Type B pancreatic cell (in vitro differentiated cells): ENCODE measurements at places on chromosomes 1 and 21. TPM values are rescaled to one million over a fixed set of nuclear protein-coding genes. Genes with fewer than 3 reads are reported as not detected.
A peak's percentile ranks its signal among the peaks of the same experiment; 100 is the strongest.

DNA sequence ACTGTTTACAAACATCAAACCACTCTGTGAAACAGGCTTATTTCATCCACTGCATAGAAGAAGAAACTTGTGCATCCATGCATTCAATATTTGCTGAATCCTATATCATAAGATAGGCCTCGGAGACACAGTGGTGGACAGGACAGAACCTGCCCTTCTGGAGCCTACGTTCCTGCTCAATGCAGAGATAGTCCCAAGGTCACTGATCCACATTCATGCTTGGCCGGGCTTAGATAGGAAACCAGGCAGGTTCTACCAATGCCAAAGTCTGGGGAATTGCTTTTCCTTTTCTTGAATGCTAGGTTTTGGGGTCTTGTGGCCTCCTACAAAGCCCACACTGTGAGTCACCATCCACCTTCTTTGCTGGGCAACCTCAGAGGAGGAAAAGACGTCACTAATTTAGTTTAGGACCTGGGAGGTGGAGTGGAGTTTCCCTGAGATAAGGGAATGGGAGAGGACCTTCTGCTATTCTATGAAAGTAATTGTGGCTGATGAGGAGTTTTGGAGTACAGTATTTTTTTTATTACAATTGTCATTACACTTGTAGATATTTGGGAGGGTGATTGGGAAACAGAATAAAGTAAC, 99.7 kb upstream of the CD34 start:
- DNase-seq, result no peak
- H3K4me1 ChIP-seq, result peaks cover 7% of the 10 kb centered on the region
- H3K4me3 ChIP-seq, result no peak overlapping the region

DNA sequence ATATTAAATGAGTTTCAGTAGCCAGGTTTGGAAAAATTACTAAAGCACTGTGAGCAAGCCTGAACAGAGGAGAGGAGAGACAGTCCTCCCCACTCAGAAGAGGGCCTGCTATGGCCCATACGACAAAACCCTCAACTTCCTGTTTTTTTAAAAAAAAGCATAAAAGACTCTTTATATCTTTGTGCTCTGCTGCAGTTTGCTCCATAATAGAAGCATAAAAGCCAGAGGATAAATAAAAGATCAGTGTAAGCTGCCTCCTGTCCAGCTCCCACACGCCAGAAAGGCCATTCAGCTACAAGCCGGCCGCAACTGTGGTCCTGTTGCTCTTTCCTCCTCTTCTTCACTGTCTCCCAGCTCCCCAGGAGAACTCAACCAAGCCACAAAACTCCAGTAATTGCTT, 37.8 kb downstream of the NID1 start:
- H3K27ac ChIP-seq, result no peak overlapping the region
- no peaks in the 10 kb centered on the region for H3K27me3 ChIP-seq
- H3K4me1 ChIP-seq, result no peaks in the 10 kb centered on the region
- no peak overlapping the region for H3K4me3 ChIP-seq
- no peak for DNase-seq

DNA sequence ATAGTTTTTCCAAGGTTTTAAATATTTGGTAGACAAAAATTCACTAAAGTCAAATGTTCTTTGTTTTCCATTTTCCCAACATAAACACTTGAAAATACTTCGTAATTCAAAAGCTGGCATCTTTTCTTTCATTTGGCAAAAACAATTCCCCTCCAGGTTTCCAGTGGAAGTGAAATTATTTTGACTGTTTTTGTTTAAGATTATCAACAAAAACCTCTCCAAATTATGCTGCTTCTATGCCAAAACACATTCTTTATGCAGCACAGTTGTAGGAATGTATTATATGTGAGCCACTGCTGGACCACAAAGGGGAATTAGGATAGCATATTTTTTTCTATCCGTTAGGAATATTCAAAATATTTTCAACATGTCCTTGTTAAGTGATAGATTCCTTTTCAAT, 44.1 kb downstream of the SLC5A9 start:
- H3K27me3 ChIP-seq, result no peaks in the 10 kb centered on the region
- no peak for DNase-seq
- H3K4me3 ChIP-seq, result no peak overlapping the region

GRCh38 chr1:2135441-2135841, 59.1 kb downstream of the FAAP20 start:
- no peaks in the 10 kb centered on the region for H3K27me3 ChIP-seq
- H3K36me3 ChIP-seq, result peaks cover 6% of the 10 kb centered on the region
- H3K4me1 ChIP-seq, result peaks cover 45% of the 10 kb centered on the region
- H3K4me3 ChIP-seq, result peak overlapping the region; percentile 77
- H3K27ac ChIP-seq, result peak overlapping the region; percentile 99

GRCh38 chr21:45471525-45472221, 66.7 kb downstream of the COL18A1 start:
- no peak for DNase-seq
- peak overlapping the region; percentile 91 for H3K27ac ChIP-seq
- H3K36me3 ChIP-seq, result peaks cover 13% of the 10 kb centered on the region
- peak overlapping the region; percentile 41 for H3K4me3 ChIP-seq
- H3K27me3 ChIP-seq, result no peaks in the 10 kb centered on the region
- peaks cover 21% of the 10 kb centered on the region for H3K4me1 ChIP-seq

DNA sequence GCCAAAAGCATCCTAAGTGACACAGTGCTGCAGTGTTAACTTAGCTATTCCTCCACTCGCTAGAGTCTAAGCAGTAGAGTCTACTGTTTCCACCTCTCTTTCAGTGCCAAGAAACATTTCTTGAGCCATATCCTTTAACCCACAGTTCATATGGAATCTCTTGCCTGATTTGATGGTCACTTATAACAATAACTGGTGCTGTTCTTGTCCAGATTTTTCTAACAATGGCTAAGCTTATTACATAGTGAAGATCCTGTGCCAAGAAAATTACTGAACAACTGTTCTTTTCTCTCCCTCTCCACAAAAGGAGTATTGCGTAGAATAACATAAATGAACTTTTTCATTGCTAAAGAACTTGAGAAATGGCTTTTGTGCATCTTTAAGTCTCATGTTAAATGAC, 121.3 kb downstream of the CDC7 start:
- H3K4me1 ChIP-seq, result peaks cover 15% of the 10 kb centered on the region
- no peak overlapping the region for H3K27ac ChIP-seq
- no peaks in the 10 kb centered on the region for H3K36me3 ChIP-seq
- H3K4me3 ChIP-seq, result no peak overlapping the region
- no peaks in the 10 kb centered on the region for H3K27me3 ChIP-seq
- DNase-seq, result no peak

- H3K27me3 ChIP-seq, result peaks cover 23% of the 10 kb centered on the region
- H3K36me3 ChIP-seq, result no peaks in the 10 kb centered on the region
- DNase-seq, result no peak
- H3K4me3 ChIP-seq, result no peak overlapping the region
- no peak overlapping the region for H3K27ac ChIP-seq
- H3K4me1 ChIP-seq, result no peaks in the 10 kb centered on the region
Measured at GRCh38 chr21:38129711-38130110, 127.1 kb upstream of the KCNJ15 start.

- no peak overlapping the region for H3K27ac ChIP-seq
- H3K36me3 ChIP-seq, result no peaks in the 10 kb centered on the region
- no peaks in the 10 kb centered on the region for H3K4me1 ChIP-seq
Measured at GRCh38 chr1:235532360-235532759, 28.1 kb upstream of the B3GALNT2 start.

- H3K27ac ChIP-seq, result no peak overlapping the region
- H3K4me3 ChIP-seq, result no peak overlapping the region
- no peak for DNase-seq
- H3K4me1 ChIP-seq, result no peaks in the 10 kb centered on the region
Measured at GRCh38 chr1:95625224-95625623, 391.2 kb downstream of the RWDD3 start.

DNA sequence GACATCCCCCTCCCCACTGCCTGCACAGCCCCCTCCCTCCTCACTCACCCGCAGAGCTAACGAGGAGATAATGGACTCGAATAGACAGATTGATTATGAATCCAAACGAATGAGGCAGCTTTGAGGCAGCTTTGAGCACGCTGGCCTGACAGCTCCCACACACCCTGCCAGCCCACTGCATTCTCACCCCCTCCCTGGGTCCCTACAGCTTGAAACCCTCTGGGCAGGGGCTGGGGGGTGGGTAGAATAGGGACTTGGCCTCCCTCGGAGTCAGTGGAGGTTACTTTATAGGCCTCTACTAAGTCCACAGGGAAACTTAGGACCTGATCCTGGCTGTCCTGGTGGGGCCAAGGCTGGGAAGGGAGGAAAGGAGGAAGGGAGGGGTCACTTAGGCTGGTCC, 1.9 kb downstream of the NTRK1 start:
- no peaks in the 10 kb centered on the region for H3K36me3 ChIP-seq
- peaks cover 73% of the 10 kb centered on the region for H3K27me3 ChIP-seq
- H3K4me3 ChIP-seq, result no peak overlapping the region
- H3K27ac ChIP-seq, result no peak overlapping the region
- peaks cover 48% of the 10 kb centered on the region for H3K4me1 ChIP-seq
- DNase-seq, result no peak

DNA sequence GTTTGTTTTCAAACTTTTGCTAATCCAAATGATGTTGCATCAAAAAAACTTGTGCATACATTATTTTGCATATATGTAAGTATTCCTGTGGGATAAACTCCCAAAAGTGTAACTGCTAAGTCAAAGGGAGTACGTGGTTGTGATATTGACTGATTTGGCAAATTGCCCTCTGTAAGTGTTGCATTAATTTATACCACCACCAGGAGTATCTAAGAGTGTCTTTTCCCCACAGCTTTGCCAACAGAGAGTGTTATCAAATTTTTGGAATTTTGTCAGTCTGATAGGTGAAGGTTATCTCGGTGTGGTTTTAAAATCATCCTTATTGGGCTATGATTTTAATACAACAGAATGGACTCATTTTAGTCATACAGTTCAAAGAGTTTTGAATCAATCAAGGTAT, 30.1 kb upstream of the PARP1 start:
- no peak overlapping the region for H3K4me3 ChIP-seq
- DNase-seq, result no peak
- H3K36me3 ChIP-seq, result no peaks in the 10 kb centered on the region
- peaks cover 15% of the 10 kb centered on the region for H3K27me3 ChIP-seq

DNA sequence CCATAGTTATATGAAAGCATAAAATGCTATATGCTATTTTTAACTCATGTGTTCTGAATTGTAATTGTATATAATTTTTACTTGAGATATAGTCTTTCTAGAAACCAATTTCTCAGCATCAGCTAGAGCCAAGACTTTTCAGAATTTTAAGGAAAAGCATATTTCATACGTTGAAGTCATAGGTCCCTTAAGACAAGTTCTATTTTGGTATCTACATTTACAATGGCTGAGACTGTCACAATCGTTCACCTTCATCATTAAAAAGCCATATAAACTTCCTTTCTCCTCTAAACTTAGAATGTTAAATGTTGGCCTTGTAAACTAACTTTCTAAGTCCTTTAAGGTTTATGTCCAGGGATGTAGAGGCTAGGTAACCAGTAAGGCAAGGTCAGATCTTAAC, 104.1 kb downstream of the LRRC40 start:
- H3K4me1 ChIP-seq, result no peaks in the 10 kb centered on the region
- no peak overlapping the region for H3K4me3 ChIP-seq
- no peak for DNase-seq
- H3K27ac ChIP-seq, result no peak overlapping the region
- H3K36me3 ChIP-seq, result no peaks in the 10 kb centered on the region

DNA sequence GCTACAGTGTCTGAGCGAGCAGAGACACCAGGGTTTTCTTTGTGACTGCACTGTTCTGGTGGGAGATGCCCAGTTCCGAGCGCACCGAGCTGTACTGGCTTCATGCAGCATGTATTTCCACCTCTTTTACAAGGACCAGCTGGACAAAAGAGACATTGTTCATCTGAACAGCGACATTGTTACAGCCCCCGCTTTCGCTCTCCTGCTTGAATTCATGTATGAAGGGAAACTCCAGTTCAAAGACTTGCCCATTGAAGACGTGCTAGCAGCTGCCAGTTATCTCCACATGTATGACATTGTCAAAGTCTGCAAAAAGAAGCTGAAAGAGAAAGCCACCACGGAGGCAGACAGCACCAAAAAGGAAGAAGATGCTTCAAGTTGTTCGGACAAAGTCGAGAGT, 2.7 kb downstream of the ZBTB18 start:
- no peak overlapping the region for H3K4me3 ChIP-seq
- no peaks in the 10 kb centered on the region for H3K36me3 ChIP-seq
- peaks cover 16% of the 10 kb centered on the region for H3K4me1 ChIP-seq
- DNase-seq, result no peak

DNA sequence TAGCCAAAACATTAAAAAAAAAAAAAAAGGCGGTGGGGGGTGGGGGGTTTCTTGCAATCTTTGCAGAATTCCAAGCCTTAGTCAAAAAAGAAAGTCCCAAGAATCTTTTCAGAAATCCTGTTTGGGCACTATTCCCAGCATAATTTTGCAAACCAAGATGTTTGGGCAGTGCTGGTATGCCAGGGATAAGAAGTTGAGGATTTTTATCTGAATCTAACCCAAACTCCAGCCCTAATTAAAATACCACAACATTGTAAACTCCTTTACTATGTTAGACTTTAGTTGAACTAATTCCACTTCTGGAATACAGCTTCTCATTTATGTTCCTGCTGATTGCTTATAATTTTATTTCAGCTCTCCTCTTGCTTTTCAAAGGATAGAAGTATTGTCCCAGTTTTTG, 504.1 kb upstream of the ADGRL2 start:
- no peaks in the 10 kb centered on the region for H3K36me3 ChIP-seq
- no peak overlapping the region for H3K27ac ChIP-seq
- no peak overlapping the region for H3K4me3 ChIP-seq
- no peaks in the 10 kb centered on the region for H3K4me1 ChIP-seq

DNA sequence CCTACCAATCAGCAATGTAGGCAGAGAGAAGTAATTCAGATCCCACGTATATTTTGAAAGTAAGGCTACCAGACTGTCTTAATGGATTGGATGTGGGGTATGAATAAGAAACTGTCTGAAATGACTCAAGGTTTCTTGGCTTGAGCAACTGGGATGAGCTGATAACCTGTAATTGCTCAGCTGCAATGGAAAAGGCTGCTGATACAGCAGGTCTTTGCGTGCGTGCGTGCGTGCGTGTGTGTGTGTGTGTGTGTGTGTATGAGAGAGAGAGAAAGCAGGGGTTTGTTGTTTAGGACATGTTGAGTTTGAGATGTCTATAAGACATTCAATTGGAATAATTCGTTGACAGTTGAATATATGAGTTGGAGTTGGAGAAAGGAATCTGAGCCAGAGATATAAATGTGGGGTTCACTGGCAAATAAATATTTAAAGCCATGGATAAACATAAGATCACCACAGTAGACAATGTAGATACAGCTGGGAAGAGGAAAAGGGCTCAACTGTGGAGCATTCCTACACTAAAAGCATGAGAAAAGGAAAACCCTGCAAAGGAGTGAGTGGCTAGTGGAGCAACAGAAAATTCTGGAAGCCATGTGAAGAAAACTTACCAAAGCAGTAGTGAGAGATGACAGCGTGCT, 72.9 kb downstream of the UCHL5 start:
- H3K4me3 ChIP-seq, result no peak overlapping the region
- no peak for DNase-seq
- H3K27ac ChIP-seq, result no peak overlapping the region

Gene RPE65
- total RNA-seq, result 0.14 TPM in 1 of 2 replicates, not detected in the other

Gene ECM1
- 31.5 and 33.8 TPM in 2 replicates for total RNA-seq

Gene HHIPL2
- total RNA-seq, result 0.14 and 2.4 TPM in 2 replicates

Gene STMN1
- total RNA-seq, result 219 and 591 TPM in 2 replicates

Gene SIM2
- total RNA-seq, result 0.50 and 14.8 TPM in 2 replicates

Gene LCE3D
- not detected in 2 replicates for total RNA-seq

Gene PLA2G2F
- total RNA-seq, result not detected in 2 replicates
